Brain pericyte (primary cell): ENCODE measurements at places on chromosomes 12 and 14.

DNA sequence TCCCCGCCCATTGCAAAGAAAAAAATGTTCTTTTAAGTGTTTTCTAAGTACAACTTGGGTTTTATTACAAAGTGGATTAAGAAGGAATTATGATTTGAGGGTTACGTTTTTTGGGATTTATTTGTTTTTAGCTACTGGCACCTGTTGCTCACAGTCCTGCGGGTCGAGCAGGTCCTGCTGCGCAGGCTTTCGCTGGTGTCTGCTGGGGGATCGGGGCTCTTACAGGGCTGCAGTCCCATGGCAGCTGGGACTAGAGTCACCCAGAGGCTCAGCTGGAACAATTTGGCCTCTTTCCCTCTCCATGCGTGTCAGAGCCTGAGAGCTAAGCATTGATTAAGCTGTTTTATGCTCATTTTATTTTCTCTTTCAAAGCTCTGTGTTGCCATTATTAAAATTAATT is 55.6 kb upstream of the DYNC1H1 start:
- DNase-seq = no peak

- DNase-seq = no peak
These were observed 265.7 kb downstream of the AEBP2 start for GRCh38 chr12:19704966-19705365.

GRCh38 chr12:32303174-32303549 is 96.2 kb upstream of the FGD4 start:
- DNase-seq = no peak

DNA sequence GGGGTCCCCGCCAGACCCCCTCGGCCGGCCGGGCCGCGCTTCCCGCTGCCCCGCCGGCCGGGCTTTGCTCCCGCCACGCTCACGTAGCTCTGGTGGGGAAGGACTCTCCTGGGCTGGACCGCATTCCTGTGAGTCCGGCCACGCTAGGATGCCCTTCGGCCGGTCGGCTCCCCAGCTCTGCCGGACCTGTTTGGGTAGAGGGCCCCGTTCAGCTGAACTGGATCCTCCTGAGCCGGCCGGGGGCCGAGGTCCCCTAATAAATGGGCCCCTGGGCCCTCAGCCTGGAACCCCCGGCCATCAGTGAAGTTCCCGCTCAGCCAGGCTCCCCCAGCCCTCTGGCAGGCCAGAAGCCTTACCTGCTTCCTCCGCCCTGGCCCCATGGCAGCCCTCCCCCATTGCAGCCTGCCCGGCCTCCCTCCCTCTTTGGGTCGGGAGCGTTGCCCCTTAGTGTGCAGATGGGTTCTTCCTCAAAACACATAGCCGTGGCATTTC is 593 bp downstream of the UNC119B start:
- no peak for DNase-seq

DNA sequence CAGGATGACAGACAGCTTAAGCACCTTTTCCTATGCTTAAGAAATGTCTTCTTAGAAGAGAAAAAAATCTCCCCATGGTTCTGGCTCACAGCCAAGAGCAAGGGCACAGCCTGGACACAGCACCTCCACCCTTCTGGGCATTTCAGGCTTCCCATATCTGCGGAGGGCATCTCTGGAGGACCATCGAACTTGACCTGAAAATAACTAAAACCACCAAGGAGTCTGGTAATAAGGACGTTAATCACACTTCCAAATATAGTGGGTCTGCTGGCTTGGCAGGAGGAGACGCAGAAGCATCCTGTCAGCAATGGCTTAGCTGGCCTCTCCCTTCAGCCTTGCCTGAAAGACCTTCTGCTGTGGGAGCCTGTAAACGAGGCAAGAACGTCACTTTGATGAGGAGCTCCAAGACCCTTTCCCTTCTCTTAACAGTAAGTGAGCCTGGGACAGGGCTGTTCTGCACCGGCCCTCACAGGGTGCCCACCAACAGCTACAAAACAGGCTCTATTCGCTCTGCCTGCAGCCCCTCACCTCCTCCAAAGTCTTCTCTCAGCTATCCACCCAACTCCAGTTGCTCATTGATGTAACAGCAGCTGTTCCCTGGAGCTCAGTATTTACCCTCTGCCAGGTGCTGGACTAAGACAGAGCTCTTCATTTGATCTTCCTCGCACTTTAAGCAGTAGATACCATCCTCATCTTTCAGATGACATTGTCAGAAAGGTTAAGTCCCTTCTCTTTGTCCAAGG is 13.2 kb downstream of the SETD3 start:
- no peak for DNase-seq

DNA sequence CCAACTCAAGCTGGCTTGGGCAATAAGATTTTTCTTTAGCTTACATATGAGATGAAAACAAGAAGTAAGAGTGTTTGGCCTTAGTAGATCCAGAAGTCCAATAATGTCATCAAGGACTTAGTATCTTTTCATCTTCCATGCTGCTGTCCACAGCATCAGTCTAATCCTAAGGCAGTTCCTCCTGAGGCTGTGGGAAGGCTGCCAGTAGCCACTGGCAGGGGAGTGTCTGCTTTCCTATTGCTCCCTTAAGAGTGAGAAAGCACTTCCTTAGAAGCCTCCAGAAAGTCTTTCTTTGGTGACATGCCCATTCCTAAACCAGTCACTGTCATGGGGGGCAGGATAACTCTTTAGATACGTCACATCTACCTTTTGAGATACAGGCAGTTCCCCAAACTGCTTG is 317.7 kb downstream of the BMP4 start:
- no peak for DNase-seq

DNA sequence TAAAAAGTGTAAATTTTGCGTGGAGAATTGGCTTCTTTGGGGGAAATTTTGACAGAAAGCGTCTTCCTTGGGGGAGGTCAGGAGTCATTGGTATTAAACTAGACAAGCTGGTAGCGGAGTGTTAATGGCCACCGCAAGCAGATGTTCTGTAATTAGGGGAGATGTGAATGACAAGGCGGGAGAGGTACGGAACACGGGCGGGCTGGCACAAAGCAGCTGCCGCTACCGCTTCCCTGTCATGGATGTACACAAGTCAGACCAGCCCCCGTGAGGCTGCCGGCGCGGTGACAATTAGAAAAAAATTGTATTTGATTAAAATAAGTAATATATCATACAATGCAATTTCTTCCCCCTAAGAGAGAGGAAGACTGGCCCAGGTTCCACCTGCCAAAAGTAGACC is 501.6 kb downstream of the VRK1 start:
- no peak for DNase-seq

DNA sequence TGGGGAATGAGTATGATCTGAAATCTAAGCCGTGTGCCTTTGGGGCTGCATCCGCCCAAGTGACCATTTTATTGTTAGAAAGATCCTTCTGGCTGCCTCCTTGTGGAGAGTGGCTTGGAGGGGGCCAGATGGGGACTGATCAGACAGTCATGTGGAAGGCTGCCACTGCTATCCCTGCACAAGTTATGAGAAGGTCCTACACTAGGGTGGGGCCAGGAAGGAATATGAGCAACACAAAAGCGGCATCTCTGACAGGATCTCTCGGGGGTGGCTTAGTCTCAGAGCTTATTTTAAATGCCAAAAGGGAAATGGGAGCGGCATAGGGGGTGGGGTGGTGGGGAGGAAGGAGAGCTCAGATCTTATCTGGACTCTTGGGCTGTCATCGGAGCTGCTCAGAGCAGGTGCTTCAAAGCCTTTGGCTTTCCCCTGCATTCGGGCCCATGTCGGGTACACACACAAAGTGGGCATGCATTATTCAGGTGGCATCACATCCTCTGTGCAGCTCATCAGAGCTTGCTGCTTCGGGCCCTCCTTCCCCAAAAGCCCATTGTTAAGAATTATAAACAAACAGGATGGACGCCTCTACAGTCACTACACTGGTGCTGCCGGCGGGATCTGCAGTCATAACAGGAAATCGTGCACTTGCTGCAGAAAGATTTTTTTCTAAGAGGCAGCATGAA is 805.4 kb downstream of the VRK1 start:
- DNase-seq = no peak

GRCh38 chr12:63075376-63076060 is 75.5 kb downstream of the AVPR1A start:
- DNase-seq = no peak

GRCh38 chr12:53424626-53425514 is 1.2 kb downstream of the AMHR2 start:
- DNase-seq = no peak

GRCh38 chr12:59055204-59055860 is 135.0 kb upstream of the LRIG3 start:
- DNase-seq = no peak

DNA sequence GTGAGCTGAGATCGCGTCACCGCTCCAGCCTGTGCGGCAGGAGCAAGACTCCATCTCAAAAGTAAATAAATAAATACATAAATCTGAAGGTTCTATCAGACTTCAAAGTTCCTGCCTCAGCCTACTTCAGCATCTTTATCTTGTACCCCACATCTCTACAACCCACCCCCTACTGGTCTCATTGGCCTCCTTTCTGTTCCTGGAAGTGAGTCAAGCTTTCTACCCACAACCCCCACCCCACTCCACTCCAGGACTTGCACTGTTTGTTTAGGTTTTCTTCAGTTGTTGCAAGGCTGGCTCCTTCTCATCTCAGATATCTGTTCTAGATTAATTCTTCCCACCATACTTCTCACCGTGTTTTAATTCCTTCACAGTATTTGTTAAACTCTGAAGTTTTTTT is 714 bp upstream of the PSMC6 start:
- DNase-seq = no peak

GRCh38 chr14:63513756-63514155 is 29.4 kb downstream of the PPP2R5E start:
- DNase-seq = no peak

- no peak for DNase-seq
These were observed 20.8 kb upstream of the BEGAIN start for GRCh38 chr14:100608064-100608463.

- no peak for DNase-seq
These were observed 239.5 kb upstream of the SFSWAP start for GRCh38 chr12:131471271-131471905.

DNA sequence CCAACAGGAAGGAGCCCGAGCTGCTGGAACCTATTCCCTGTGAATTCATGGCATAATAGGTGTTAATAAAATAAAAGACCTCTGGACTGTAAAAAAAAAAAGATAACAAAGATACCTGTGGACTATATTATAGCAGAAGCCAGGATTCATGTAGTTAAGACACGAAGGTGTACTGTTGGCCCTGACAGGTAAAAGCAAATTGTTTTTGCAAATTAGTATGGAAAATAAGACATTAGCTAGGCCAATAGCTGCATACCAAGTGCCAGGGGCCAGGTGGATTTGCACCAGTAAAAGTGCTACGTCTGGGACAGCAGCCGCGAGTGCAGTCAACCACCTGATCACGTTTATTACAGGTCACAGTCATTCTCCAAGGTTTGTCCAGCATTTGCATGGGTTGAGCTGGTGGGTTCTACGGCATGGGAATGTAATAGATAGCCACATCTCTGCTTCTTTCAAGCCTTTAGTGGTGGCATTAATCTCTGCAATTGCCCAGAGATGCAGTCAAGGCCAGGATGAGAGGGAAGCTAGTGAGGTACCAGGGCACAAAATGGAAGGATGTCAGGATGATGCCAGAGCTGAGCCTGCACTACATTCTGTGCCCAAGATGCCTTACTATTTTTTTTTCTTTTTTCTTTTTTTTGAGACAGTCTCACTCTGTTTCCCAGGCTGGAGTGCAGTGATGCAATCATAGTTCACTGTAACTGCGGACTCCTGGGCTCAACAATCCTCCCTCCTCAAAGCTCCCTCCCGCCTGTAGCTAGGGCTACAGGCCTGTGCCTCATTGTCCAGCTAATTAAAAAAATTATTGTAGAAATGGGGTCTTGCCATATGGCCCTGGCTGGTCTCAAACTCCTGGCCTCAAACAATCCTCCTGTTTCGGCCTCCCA is 26.3 kb downstream of the TNFAIP2 start:
- no peak for DNase-seq

DNA sequence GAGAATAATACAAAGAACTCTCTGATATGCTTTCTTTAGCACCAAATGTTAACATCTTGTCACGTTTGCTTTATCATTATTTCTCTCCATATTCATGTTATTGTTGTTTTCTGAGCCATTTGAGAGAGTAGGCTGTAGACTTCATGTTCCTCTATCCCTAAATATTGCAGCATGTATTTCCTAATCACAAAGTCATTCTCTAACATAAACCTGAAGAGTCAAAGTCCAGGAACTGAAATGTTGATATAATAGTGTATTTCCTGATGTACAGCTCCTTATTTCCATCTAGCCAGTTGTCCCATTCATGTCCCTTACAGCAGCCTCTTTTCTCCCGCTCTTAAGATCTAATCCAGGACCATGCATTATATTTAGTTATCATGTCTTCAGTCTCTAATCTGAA is 72.8 kb downstream of the SPATS2 start:
- no peak for DNase-seq

- no peak for DNase-seq
These were observed 15.4 kb downstream of the TRAPPC6B start for GRCh38 chr14:39154594-39155189.

- DNase-seq = no peak
These were observed 115.8 kb downstream of the SLC25A47 start for GRCh38 chr14:100438678-100439592.

DNA sequence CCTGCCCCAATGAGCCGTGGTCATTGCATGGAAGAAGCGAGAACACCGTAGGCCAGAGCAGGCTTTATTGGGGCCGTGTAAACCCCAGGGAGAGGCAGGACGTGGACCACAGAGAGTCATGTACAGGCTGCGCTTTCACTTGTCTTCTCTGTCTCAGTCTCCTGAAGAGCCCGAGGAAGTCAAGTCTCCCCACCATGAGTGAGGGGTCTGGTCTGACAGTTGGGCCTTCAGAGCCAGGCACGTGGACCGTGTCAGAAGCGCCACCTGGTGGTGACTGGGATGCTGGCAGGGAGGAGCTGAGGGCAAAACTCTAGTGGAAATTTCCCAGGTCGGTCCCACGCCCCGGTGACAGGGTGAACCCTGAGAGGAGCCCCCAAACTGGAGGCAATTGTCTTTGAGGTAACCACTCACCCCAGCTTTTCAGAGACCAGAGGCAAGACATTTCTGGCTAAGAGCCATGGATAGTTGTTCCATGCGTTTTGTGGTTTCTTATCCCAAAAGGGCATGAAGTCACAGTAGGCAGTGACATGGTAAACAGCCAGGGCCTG is 17.4 kb downstream of the RPS6KL1 start:
- no peak for DNase-seq

GRCh38 chr12:95473231-95473883 is 595 bp upstream of the METAP2 start:
- DNase-seq = no peak

DNA sequence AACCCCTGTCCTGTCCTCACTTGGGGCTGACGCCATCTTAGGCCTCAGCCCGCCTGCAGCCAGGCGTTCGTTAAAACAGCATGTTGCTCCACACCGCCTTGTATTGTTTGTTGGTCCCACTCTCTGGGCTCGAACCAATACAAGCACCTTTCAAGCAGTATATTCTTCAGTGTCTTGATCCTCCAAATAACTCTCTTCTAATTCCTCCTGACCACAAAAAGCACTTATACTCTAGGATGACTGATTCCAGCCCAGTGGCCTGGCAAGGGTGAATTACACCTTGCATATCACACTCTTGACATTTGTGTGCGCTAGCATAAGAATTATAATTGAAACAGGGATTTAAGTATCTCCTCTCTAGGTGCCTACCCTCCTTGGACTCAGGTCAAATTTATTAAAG is 7.1 kb downstream of the CCER1 start:
- no peak for DNase-seq

- no peak for DNase-seq
These were observed 57.3 kb downstream of the TTC7B start for GRCh38 chr14:90758959-90759358.

- no peak for DNase-seq
These were observed 261.9 kb upstream of the LRIG3 start for GRCh38 chr12:59182191-59182590.

- no peak for DNase-seq
These were observed 13.6 kb downstream of the ITGA7 start for GRCh38 chr12:55694188-55694515.

- no peak for DNase-seq
These were observed 8.0 kb upstream of the C12orf42 start for GRCh38 chr12:103503546-103504480.
